CD4-positive, CD25-positive, alpha-beta regulatory T cell (primary cell): ENCODE measurements at places on chromosomes 4 and X.
A peak's percentile ranks its signal among the peaks of the same experiment; 100 is the strongest.

GRCh38 chrX:81280148-81280547 lies 78.2 kb downstream of the SH3BGRL start:
- no peak overlapping the region for H3K27ac ChIP-seq
- H3K27me3 ChIP-seq, result no peaks in the 10 kb centered on the region
- H3K4me1 ChIP-seq, result no peaks in the 10 kb centered on the region
- H3K4me3 ChIP-seq, result no peak overlapping the region
- H3K36me3 ChIP-seq, result peaks cover 28% of the 10 kb centered on the region
- no peak for DNase-seq

DNA sequence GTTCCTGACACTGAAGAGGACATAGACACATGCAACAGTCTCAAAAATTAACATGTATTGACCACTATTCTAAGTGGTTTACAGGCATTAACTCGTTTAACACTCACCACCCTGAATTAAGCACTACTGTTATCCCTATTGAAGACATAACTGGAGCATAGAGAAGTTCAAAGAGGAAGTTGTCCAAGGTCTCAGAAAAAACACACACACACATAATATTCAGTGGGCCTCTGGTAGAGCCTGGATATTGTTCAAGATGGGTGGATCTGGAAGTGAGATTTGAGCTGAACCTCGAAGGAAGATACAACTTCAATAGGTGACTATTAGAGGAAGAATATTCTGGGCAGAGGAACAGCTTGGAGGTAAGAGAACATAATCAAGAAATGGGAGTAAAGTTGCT lies 334.9 kb downstream of the HNRNPD start:
- H3K36me3 ChIP-seq, result no peaks in the 10 kb centered on the region
- no peak overlapping the region for H3K27ac ChIP-seq
- DNase-seq, result no peak
- no peak overlapping the region for H3K4me3 ChIP-seq
- no peaks in the 10 kb centered on the region for H3K4me1 ChIP-seq

DNA sequence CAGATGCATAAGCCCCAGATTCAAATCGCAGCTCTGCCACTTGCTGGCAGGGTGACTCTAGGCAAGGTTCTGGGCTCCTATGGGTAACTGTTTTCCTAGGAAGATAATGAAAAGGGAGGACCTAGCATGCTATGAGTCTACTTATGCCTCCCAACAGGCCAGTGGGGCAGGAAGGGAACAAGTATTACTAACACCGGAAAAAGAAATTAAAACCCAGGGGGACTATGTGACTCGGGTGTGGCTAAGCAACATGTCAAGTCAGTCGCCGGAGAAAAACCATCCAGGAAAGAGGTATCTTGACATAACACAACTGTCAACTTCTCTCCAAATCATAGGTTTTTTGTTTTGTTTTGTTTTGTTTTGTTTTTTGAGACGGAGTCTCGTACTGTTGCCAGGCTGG lies 45.5 kb upstream of the RBPJ start:
- no peaks in the 10 kb centered on the region for H3K4me1 ChIP-seq
- H3K27ac ChIP-seq, result no peak overlapping the region
- H3K4me3 ChIP-seq, result no peak overlapping the region
- H3K36me3 ChIP-seq, result no peaks in the 10 kb centered on the region

- peaks cover 17% of the 10 kb centered on the region for H3K4me1 ChIP-seq
- no peaks in the 10 kb centered on the region for H3K27me3 ChIP-seq
Measured at GRCh38 chr4:7779432-7779768, 160.3 kb downstream of the AFAP1 start.

DNA sequence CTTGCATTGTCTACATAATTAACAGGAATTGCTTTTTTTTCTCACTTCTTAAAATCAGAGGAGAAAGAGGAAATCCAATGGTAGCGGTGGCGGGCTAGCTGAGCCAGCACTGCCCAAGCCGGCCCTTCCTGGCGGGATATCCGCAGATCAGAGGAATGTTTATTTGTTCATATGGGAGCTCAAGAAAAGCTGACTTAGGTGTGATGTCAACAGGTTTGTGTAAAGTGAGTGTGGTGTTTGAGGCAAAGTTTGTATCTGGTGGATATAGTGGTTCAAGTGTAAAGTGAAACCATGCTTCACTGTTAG lies 466 bp upstream of the SLC39A8 start:
- H3K27me3 ChIP-seq, result peaks cover 4% of the 10 kb centered on the region
- H3K36me3 ChIP-seq, result no peaks in the 10 kb centered on the region
- peaks cover 29% of the 10 kb centered on the region for H3K4me1 ChIP-seq
- peak overlapping the region; percentile 91 for H3K4me3 ChIP-seq
- peak overlapping the region; percentile 89 for H3K27ac ChIP-seq

DNA sequence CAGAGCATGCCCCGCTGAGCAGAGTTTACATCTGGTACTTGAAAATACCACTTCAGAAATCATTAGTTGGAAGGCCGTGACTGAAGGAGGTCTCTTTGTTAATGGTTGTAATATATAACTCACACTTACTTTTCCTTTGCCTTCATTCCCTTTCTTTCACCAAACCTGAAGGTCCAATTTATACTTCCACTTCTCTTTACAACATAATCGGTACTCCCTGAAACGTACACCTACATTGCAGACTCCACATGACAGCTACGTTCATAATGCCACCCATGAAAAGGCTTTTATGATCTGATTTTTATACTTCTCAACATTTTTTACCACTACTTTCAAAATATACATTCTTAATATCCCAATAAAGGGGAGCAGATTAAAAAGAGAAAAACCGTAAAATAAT lies 298.7 kb downstream of the C4orf33 start:
- DNase-seq, result no peak
- H3K4me1 ChIP-seq, result no peaks in the 10 kb centered on the region

- no peaks in the 10 kb centered on the region for H3K36me3 ChIP-seq
- no peaks in the 10 kb centered on the region for H3K4me1 ChIP-seq
- H3K27ac ChIP-seq, result no peak overlapping the region
- no peak for DNase-seq
Measured at GRCh38 chrX:123779908-123780396, 47.1 kb upstream of the THOC2 start.

- DNase-seq, result no peak
- no peak overlapping the region for H3K27ac ChIP-seq
- H3K36me3 ChIP-seq, result no peaks in the 10 kb centered on the region
- no peaks in the 10 kb centered on the region for H3K4me1 ChIP-seq
- no peaks in the 10 kb centered on the region for H3K27me3 ChIP-seq
Measured at GRCh38 chr4:40595981-40596380, 33.7 kb downstream of the RBM47 start.

- H3K27me3 ChIP-seq, result no peaks in the 10 kb centered on the region
- DNase-seq, result no peak
- no peak overlapping the region for H3K27ac ChIP-seq
- no peaks in the 10 kb centered on the region for H3K36me3 ChIP-seq
- no peaks in the 10 kb centered on the region for H3K4me1 ChIP-seq
Measured at GRCh38 chrX:10076765-10077164, 80.0 kb upstream of the CLCN4 start.

DNA sequence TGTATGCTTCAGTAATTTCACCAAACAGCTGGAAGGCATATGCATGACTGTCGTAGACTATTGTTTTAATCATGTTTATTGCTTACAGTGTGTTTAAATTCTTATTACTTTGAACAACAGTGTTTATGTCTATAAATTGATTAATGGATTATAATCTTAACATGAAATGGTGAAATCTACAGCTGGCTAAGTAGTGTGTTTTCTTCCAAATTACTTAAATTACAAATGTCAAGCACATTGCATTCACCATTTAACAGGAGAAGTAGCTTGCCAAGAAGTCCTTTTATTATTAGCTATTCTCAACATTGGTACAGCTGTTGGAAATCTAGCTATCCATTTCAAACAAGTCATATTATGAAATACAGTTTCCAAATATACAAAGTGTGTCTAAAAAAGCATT lies 849.3 kb upstream of the PCDH10 start:
- DNase-seq, result no peak
- no peaks in the 10 kb centered on the region for H3K4me1 ChIP-seq
- H3K27me3 ChIP-seq, result no peaks in the 10 kb centered on the region
- no peaks in the 10 kb centered on the region for H3K36me3 ChIP-seq
- H3K27ac ChIP-seq, result no peak overlapping the region

- H3K4me3 ChIP-seq, result no peak overlapping the region
- H3K27ac ChIP-seq, result no peak overlapping the region
- no peaks in the 10 kb centered on the region for H3K36me3 ChIP-seq
- H3K4me1 ChIP-seq, result no peaks in the 10 kb centered on the region
- no peak for DNase-seq
Measured at GRCh38 chr4:123304151-123304964, 92.2 kb upstream of the SPRY1 start.

DNA sequence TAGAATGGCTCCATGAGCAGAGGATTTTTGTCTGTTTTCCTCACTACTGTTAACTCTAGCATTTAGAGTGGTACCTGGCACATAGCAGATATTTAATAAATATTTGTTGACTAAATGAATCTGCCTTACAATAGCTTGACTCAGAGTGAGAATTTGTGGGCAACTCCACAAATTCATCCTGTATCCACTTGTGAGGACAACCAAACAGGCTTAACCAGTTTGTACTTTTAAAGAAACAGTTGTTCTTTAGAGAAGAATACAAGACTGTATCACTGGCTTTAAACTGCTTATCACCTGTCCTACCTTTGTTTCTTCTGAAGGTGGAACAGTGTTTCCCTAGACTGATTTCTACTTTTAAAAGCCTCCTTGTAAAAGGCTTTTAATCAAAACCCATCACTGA lies 141.3 kb upstream of the SH3RF1 start:
- no peak overlapping the region for H3K27ac ChIP-seq
- H3K4me1 ChIP-seq, result peaks cover 11% of the 10 kb centered on the region
- H3K36me3 ChIP-seq, result no peaks in the 10 kb centered on the region
- DNase-seq, result no peak
- H3K27me3 ChIP-seq, result no peaks in the 10 kb centered on the region
- H3K4me3 ChIP-seq, result no peak overlapping the region

GRCh38 chr4:6343939-6344408 lies 74.3 kb downstream of the WFS1 start:
- no peak overlapping the region for H3K4me3 ChIP-seq
- DNase-seq, result no peak

DNA sequence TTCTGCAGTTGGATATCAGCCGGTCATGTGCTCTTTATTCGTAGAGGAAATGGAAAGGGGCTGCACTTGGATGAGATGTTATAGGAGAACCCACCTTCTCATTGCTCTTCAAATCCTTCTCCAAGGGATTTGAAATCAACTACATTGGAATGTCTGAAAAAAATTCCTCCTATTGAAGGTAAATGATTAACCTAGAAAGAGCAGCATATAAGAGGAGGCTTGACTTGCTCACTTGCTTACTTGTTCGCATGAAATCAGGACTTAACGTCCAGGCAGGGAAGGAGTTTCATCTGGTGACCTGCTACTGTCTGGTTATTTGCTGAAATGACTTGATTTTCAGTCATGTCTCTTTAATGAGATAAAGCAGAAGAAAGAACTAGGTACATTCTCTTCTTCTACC lies 338.4 kb upstream of the NOCT start:
- no peak overlapping the region for H3K27ac ChIP-seq
- H3K27me3 ChIP-seq, result no peaks in the 10 kb centered on the region
- H3K4me3 ChIP-seq, result no peak overlapping the region
- H3K4me1 ChIP-seq, result no peaks in the 10 kb centered on the region
- H3K36me3 ChIP-seq, result no peaks in the 10 kb centered on the region

GRCh38 chrX:120453985-120454384 lies 15.1 kb downstream of the LAMP2 start:
- peaks cover 12% of the 10 kb centered on the region for H3K36me3 ChIP-seq
- no peak overlapping the region for H3K27ac ChIP-seq
- H3K4me1 ChIP-seq, result peaks cover 20% of the 10 kb centered on the region
- no peak for DNase-seq
